ENCODE measurements at places on chromosomes 3 and 15.

- DNase-seq: no peak
Measured at GRCh38 chr15:42363942-42364341, 4.6 kb downstream of the CAPN3 start.

GRCh38 chr3:84891851-84892250 is 66.9 kb upstream of the CADM2 start:
- DNase-seq: no peak

GRCh38 chr3:18416332-18416731 is 8.8 kb downstream of the SATB1 start:
- DNase-seq: no peak

DNA sequence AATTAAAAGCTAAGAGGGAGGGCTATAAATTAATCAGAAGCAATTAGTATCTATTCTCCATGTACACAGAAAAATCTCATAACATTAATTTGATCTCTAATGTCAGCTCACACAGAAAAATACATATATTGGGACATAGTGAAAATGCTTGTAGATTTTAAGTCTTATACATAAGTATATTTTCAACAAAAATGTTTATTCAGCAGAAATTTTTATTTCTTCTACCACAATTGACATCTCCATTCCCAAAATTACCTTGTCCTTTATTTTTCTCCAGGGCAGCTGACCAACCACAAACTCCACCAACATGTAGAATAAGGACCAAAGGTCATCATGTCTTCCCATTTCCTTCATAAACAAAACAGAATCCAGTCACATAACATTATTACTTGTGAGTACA is 74.5 kb upstream of the CDAN1 start:
- no peak for DNase-seq

DNA sequence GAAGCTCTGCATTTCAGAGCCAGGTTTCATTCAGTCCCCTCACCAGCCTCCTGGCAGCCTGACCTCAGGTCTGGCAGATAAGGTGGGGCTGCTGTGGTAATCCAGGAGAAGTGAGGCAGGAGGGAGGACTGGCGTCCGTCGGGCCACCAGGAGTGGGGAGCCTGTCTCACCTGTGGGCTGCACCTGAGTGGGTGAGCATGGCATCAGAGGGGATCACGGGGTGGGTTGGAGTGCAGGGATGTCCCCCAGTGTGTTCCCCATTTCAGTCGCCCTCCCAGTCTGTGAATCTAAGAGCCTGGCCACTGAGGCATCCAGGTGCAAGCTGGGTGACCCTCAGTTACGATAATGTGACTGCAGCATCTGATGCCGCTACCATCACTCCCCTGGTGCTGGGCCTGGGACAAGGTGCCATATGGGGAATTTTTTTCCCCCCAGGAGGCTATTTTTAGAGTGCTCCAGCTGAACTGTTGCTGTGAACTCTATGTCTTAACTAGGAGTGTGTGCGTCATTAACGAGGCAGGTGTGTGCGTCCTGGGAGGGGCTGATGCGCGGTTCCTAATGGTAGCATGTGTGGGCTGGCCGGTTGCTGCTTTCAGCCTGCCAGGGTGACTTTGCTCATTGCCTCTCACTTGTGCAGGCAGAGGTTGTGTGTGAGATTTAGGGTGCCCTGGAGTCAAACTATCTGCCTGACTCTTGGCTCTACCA is 165.2 kb downstream of the SLCO3A1 start:
- no peak for DNase-seq

DNA sequence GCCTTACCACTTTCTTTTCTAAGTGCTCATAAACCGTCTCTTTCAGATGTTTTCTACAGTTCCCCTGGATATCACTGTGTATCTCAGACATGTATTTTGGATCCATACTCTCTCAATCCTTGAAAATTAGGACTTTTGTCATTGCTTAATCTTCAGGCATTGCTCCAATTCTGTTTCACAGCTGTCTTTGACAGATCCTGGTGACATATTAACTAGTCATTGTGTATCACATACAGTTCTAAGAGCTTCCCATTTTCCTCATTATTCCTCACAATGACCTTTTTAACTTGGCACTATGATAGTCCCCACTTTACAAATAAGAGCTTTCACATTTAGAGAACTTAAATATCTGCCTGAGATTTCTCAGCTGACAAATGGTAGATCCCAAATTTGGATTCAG is 151.7 kb downstream of the CLSTN2 start:
- DNase-seq: no peak

All from HCT116 (cell line).